Urothelium cell line (cell line): ENCODE measurements at places on chromosomes 5 and 9.

DNA sequence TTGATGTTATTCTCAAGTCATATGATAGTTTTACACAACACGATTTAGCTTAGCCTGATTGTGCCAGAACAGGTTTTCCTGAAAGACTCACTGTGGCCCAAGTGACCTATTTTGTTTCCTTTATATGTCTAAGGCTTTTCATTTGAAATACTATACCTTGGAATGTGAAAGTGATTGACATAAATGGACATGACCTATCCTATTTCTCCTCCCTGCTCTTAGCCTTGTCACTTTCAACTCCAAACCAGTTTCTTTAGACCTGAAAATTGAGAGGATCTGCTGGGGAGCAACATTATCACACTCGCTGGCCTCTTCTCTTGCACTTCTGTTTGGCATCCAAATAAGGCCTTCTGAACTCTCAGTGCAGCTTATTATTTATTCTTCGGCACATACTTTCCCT, 496.8 kb downstream of the MAT2B start:
- no peak for DNase-seq

DNA sequence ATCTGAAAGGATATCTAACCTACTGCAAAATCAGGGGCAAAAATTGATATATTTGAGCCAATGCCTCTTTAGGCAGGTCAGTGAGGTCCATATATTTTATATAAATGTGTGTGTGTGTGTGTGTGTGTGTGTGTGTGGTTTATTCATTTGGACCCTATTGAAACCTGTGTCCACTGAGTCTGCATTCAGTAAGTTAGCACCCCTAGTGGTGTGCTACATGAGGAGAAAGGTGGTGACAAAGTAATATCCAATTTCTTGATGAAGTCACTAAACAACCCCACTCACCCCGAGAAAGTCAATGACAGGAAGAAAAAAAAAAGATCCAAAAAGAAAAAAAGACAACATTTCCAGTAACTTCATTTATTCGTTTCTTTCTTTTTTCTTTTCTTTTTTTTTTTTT, 4.1 kb downstream of the FBXW11 start:
- peak; percentile 25 for DNase-seq

DNA sequence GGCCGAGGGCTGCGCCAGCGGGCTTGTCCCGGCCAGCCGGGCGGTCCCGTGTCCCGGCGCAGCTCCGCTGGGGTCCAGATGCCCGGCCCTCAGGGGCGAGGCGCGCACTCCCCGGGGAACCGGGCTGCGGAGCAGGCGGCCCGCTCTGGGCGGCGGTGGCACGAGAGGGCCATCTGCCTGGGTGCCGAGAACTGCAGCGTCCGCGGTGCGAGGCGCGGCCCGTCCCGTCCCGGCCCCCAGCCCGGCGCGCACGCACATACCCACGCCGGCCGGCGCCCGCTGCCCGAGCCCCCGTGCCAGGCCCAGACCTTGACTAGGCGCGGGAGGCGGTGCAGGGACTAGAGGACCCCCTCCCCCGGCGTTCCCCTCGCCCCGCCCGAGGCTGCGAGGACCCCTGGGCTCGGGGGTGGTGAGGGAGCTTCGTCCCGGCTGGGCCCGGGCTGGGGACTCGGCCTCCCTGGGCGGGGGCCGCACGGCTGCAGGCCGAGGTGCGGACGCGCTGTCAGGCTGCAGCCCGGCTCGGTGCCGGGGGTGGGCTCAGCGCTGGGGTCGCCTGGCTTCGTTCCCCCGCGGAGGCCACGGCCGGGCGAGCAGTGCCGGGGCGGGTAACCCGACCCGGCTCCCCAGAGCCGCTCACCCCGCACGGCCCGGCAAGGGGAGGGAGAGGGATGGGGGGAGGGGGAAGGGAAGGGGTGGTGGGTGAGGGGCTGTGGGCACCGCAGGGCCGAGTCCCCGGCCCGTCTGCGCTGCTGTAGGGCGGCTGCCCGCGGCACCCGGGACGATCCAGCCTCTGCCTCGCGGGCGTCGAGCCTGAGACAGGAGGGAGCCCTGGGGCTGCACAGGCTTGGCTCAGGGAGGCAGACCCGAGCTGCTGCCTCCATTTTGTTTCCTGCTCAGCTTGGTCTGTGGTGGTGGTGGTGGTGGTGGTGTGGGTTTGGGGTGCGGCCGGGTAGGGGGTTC, 1.2 kb upstream of the NSD1 start:
- DNase-seq = no peak

DNA sequence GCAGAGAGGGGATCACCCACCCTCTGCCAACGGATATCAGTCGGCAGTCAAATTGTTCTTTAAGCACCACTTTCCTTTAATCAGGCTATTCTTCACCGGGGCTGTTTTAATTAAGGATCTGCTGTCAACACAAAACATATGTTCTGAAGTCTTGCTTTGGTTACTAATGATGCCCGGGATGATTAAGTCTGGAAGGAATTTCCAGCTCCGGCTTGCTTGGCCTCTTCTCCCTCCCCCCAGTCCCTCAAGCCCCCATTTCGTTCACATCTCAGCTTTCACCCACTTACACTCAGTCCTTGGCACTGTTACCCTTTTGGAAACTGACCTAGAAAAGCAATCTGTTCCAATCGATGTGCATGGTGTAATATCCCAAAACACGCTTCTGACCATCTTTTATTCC, 74.7 kb downstream of the MSX2 start:
- DNase-seq = no peak

- no peak for DNase-seq
Measured at GRCh38 chr5:6143523-6143922, 234.8 kb downstream of the MED10 start.

- no peak for DNase-seq
Measured at GRCh38 chr5:135039271-135040033, 5.4 kb upstream of the PITX1 start.

GRCh38 chr5:922436-923280, 30.0 kb downstream of the TRIP13 start:
- DNase-seq = no peak

GRCh38 chr9:27599102-27599869, 26.0 kb upstream of the C9orf72 start:
- no peak for DNase-seq

GRCh38 chr5:80141681-80142080, 106.5 kb downstream of the THBS4 start:
- DNase-seq = no peak
